ENCODE measurements at places on chromosomes 13 and 19.
A peak's percentile ranks its signal among the peaks of the same experiment; 100 is the strongest.

GRCh38 chr13:50228527-50228926 is 213.3 kb downstream of the KCNRG start:
- DNase-seq = no peak
- no peak overlapping the region for H3K4me3 ChIP-seq
- no peak overlapping the region for H3K27ac ChIP-seq
- peaks cover 43% of the 10 kb centered on the region for H3K27me3 ChIP-seq
- peaks cover 30% of the 10 kb centered on the region for H3K4me1 ChIP-seq

- H3K27ac ChIP-seq = peak overlapping the region; percentile 72
- no peak for DNase-seq
- peaks cover 35% of the 10 kb centered on the region for H3K4me1 ChIP-seq
- no peaks in the 10 kb centered on the region for H3K27me3 ChIP-seq
- H3K36me3 ChIP-seq = peaks cover 4% of the 10 kb centered on the region
Measured at GRCh38 chr19:1018932-1019615, 1.8 kb downstream of the TMEM259 start.

- DNase-seq = no peak
- H3K4me3 ChIP-seq = no peak overlapping the region
- H3K27me3 ChIP-seq = no peaks in the 10 kb centered on the region
- H3K36me3 ChIP-seq = no peaks in the 10 kb centered on the region
Measured at GRCh38 chr13:65499256-65499655, 1730.9 kb downstream of the PCDH9 start.

GRCh38 chr13:28001049-28001448 is 12.6 kb upstream of the URAD start:
- no peaks in the 10 kb centered on the region for H3K27me3 ChIP-seq
- no peak overlapping the region for H3K27ac ChIP-seq
- H3K36me3 ChIP-seq = no peaks in the 10 kb centered on the region
- no peak overlapping the region for H3K4me3 ChIP-seq

GRCh38 chr13:102700088-102701031 is 5.5 kb upstream of the METTL21C start:
- H3K27me3 ChIP-seq = peaks cover 9% of the 10 kb centered on the region
- no peaks in the 10 kb centered on the region for H3K36me3 ChIP-seq
- no peak overlapping the region for H3K27ac ChIP-seq
- DNase-seq = no peak
- H3K4me3 ChIP-seq = no peak overlapping the region
- no peaks in the 10 kb centered on the region for H3K4me1 ChIP-seq

GRCh38 chr19:46731584-46731983 is 14.3 kb upstream of the FKRP start:
- peaks cover 22% of the 10 kb centered on the region for H3K4me1 ChIP-seq
- peaks cover 38% of the 10 kb centered on the region for H3K36me3 ChIP-seq
- H3K27ac ChIP-seq = peak overlapping the region; percentile 56
- no peak overlapping the region for H3K4me3 ChIP-seq
- no peaks in the 10 kb centered on the region for H3K27me3 ChIP-seq

- H3K4me1 ChIP-seq = no peaks in the 10 kb centered on the region
- no peaks in the 10 kb centered on the region for H3K27me3 ChIP-seq
- H3K27ac ChIP-seq = no peak overlapping the region
- H3K36me3 ChIP-seq = no peaks in the 10 kb centered on the region
Measured at GRCh38 chr13:34277936-34278335, 460.0 kb downstream of the RFC3 start.

- no peak overlapping the region for H3K4me3 ChIP-seq
- DNase-seq = no peak
- no peaks in the 10 kb centered on the region for H3K27me3 ChIP-seq
- no peak overlapping the region for H3K27ac ChIP-seq
- no peaks in the 10 kb centered on the region for H3K36me3 ChIP-seq
Measured at GRCh38 chr13:31987535-31988170, 43.9 kb upstream of the FRY start.

- DNase-seq = no peak
- no peak overlapping the region for H3K4me3 ChIP-seq
- H3K27ac ChIP-seq = no peak overlapping the region
- peaks cover 62% of the 10 kb centered on the region for H3K4me1 ChIP-seq
- H3K36me3 ChIP-seq = peaks cover 1% of the 10 kb centered on the region
- peaks cover 86% of the 10 kb centered on the region for H3K27me3 ChIP-seq
Measured at GRCh38 chr19:49428547-49429451, 3.6 kb downstream of the GFY start.

DNA sequence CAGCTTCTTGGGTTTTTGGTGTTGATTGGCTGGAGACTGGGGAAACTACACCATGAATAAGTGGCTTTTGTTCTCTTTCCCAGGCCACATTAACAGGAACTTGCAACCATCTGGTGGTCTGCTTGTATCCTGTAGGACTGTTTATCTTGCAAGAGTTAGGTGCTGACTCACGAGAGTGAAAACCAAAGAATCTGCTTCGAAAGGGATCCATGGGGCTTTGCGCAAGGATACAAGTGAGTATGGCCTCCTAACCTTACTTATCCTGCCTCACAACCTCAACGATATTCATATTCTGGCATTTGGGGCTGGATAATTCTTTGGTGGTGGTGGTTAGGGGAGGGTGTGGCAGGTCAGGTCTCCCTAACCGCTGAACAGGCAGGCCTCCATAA is 4.7 kb upstream of the SIGLECL1 start:
- H3K4me3 ChIP-seq = peak overlapping the region; percentile 21
- peaks cover 5% of the 10 kb centered on the region for H3K27me3 ChIP-seq
- H3K36me3 ChIP-seq = peaks cover 5% of the 10 kb centered on the region
- H3K4me1 ChIP-seq = peaks cover 52% of the 10 kb centered on the region

DNA sequence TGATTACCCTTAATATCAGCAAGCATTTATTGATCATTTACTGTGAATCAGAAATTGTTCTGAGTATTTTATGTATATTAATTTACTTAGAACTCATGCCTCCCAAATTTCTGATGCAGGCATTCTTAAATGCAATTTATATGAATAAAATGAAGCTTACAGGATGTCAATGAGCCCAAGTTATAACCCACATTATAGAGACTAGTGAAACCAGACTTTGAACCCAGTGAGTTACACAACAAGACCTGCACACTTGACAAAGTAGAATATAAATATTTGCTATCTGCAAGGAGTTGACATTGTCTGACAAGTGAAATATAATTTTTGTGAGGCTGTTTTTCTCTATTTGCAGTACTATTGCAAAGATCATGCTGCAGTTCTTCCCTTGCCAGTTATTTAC is 656.0 kb downstream of the GPC5 start:
- H3K27ac ChIP-seq = no peak overlapping the region
- no peaks in the 10 kb centered on the region for H3K27me3 ChIP-seq
- H3K4me1 ChIP-seq = no peaks in the 10 kb centered on the region
- H3K4me3 ChIP-seq = no peak overlapping the region
- no peak for DNase-seq

DNA sequence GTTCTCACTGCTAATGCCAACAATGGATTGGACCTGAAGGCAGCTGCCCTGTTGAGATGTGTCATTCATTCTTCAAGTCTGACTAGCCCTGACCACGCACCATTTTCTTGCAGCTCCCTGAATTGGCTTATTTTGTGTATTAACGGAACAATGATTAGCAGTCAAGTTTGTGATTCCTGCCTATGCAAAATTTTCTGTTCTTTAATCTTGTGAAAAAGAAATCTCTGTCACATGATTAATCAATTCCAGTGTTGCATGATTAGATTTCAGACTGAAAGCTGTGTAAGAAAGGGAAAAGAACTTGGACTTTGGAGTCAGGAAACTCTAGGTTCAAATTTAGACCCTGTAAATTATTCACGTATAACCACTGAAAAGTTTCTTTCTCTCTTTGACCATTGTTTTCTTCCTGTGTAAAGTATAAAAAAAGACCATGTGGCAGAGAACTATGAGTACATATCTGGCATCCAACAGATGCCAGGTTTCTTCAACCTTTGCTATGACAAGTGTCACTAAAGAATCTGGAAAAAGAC is 64.5 kb upstream of the SLC10A2 start:
- H3K4me3 ChIP-seq = no peak overlapping the region
- H3K27me3 ChIP-seq = no peaks in the 10 kb centered on the region
- no peaks in the 10 kb centered on the region for H3K36me3 ChIP-seq
- no peak for DNase-seq
- H3K27ac ChIP-seq = no peak overlapping the region

- no peak overlapping the region for H3K4me3 ChIP-seq
- H3K27me3 ChIP-seq = peaks cover 2% of the 10 kb centered on the region
- DNase-seq = no peak
- no peaks in the 10 kb centered on the region for H3K36me3 ChIP-seq
- no peak overlapping the region for H3K27ac ChIP-seq
- H3K4me1 ChIP-seq = no peaks in the 10 kb centered on the region
Measured at GRCh38 chr19:32231020-32231419, 114.4 kb upstream of the ZNF507 start.

GRCh38 chr13:26327940-26328725 is 74.2 kb downstream of the CDK8 start:
- H3K4me1 ChIP-seq = peaks cover 20% of the 10 kb centered on the region
- no peak for DNase-seq
- no peaks in the 10 kb centered on the region for H3K27me3 ChIP-seq
- peaks cover 5% of the 10 kb centered on the region for H3K36me3 ChIP-seq
- no peak overlapping the region for H3K4me3 ChIP-seq

DNA sequence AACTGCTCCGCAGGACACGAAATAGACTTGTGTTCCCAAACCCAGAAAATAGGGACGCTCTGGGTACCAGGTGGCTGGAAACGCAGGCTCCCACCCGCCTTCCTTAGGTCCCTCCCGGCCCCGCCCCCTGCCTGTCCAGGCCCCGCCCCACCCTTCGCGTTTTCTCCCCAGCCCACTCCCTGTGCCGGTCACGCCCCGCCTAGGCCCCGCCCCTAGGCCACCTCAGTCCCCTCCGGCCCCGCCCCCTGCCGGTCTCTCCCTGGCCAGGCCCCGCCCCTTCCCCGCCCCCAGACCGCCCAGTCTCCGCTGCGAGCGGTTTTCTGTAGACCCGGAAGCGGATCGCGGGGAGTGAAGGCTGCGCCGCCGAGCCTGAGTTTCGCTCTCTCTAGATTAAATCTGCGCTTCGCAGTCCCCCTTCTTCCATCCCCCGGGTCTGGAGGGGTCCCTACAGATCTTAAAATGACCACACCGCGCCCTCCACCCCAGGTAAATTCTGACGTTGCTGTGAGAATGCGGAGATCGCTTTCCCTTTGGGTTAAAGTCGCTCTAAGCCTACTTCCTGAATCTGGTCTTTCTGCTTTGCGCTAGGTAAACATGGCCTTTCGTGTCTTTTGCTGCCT is 3.7 kb upstream of the ZNF665 start:
- H3K36me3 ChIP-seq = peaks cover 58% of the 10 kb centered on the region
- peak; percentile 97 for DNase-seq
- H3K4me3 ChIP-seq = peak overlapping the region; percentile 97
- H3K4me1 ChIP-seq = peaks cover 43% of the 10 kb centered on the region
- H3K27ac ChIP-seq = peak overlapping the region; percentile 95

DNA sequence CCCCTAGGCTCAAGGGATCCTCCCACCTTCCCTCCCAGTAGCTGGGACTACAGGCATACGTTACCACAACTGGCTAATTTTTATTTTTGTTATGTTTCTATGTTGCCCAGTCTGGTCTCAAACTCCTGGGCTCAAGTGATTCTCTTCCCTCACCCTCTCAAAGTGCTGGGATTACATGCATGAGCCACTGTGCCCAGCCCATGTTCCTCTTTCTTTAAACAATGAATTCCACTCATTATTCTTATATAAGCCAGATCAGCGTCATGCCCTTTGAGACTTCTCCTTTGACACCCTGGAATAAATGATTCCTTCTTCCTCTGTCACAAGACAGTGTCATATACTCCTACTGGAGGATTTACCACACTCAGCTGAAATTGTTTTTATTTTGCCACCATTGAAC is 519.9 kb upstream of the SPRY2 start:
- no peaks in the 10 kb centered on the region for H3K27me3 ChIP-seq
- H3K27ac ChIP-seq = no peak overlapping the region
- no peak overlapping the region for H3K4me3 ChIP-seq
- no peak for DNase-seq

Data from activated CD4-positive, alpha-beta T cell treated with anti-CD3 and anti-CD28 coated beads, Interleukin-2, amount 10 ng/mL, durations not matched to agents 7 days and 5 days (primary cell).